ENCODE measurements at places on chromosomes 2 and 18.

DNA sequence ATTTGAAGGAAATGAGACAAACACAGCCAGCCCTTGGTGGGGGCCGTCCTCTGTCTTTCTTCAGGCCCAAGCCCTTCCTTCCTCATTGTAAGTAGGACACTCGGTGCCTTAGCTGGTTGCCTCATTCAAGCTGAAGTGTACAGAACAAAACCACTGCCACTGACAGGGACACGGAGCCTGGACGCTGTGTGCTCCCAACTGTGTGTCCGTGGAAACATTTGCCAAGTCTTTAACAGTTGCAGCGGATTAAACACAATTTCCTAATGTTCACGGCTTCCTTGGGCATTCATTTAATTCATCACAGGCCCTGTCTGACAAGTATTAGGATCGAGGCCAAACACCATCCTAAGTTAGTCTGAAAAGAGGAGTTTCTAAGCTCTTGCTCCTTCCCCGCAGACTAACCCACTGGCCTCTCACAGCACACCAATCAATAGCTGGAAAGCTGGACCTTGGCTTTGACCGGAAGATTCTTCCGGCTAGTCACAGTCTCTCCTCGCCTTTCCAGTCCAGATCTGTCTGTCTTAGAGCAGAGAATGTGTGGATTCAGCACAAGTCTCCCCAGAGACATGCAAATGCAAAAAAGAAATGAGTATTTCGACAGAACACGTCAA lies 68.7 kb upstream of the ACSL3 start:
- no peak for DNase-seq

DNA sequence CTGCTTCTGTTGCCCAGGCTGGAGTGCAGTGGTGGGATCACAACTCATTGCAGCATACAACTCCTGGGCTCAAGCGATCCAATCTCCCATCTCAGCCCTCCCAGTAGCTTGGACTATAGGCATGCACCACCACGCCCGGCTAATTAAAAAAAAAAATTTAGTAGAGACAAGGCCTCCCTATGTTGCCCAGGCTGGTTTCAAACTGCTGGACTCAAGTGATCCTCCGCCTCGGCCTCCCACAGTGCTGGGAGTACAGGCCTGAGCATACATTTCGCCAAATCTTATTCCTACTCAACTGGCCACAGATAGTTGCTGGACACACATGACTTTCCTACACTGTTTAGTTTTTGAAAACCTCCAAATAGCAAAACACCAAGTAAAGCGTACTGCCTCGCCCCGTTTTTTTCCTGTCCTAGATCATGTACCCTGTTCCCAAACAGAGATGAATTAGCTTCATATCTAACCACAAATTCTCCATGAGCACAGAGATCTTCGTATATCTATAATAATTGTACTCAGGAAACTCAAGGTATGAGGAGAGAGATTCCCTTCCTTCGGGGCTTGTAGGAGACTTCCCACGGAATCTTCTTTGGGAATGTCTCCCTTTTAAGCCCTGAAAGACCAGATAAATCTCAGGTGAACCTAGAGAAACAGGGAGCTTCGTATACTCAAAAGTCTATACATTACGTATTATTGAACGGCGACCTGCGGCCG lies 598 bp upstream of the C2orf69 start:
- DNase-seq, result no peak

GRCh38 chr2:37809525-37809924 lies 115.6 kb upstream of the RMDN2 start:
- no peak for DNase-seq

DNA sequence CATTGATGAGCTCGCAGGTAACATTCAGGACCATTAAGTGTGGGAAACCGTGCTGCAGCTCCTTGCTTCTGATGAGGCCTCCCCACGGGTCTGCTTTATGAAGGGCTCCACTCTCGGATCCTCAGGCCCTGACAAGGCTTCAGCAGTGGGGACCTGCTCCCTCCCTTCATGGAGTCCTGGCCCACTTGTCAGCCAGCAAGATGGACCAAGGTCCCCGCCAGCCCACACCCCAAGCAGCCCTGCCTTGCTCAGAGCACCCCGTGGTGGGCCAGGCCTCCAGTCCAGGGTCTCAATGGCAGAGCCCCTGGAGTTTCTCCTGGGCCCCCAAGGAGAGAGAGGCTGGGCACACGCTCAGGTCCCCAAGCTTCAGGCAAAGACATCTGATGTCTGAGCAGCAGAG lies 41.5 kb downstream of the CROCC2 start:
- DNase-seq, result no peak

Data from NCI-H1930 (cell line).